Liver (tissue), 10 donors: ENCODE measurements at places on chromosomes 1 and 21.

DNA sequence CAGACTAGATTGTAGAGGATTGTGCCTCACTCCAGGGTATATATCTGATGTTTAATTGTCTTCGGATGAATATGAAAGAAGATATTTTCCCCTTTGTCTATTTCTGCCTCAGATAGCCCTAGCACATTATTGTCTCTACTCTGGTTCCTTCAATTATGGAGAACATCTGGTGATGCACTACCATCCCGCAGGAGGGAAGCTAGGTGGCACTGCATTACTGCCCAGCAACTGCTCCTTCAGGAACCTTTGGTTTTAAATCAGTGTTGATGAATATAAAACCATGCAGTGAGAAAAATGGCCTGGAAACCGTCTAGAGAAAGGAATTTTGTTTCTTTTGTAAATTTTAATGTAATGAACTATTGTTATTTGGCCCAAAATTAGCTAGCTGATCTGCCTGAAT, 68.5 kb downstream of the GPR88 start:
- no peak for DNase-seq

DNA sequence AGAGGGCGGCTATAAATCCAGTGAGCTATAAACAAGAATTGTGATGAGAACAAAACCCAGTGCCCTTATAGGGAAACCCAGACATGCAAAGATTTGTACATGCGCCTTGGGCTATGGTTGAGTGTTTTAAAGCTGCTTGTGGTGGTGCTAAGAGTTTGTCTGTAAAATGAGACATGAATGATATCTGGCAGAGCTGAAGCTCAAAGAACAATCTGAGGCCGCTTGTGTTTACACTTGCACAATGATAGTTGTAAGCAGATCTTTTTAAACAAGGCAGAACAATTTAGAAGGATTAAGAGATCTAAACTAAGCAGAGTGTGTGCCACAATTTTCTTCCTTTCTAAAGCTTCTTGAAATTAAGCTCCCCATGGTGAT, 80.4 kb upstream of the ADAMTS5 start:
- no peak for DNase-seq

- no peak for DNase-seq
These were observed 3.4 kb upstream of the ECE1 start for GRCh38 chr1:21293537-21294265.

- no peak for DNase-seq
These were observed 74.3 kb downstream of the SIPA1L2 start for GRCh38 chr1:232555494-232556210.

- DNase-seq = no peak
These were observed 35.3 kb upstream of the SOD1 start for GRCh38 chr21:31624181-31624580.

GRCh38 chr1:2072109-2072806, 22.0 kb downstream of the PRKCZ start:
- DNase-seq = no peak

- DNase-seq = no peak
These were observed 152.8 kb downstream of the PPP1R12B start for GRCh38 chr1:202501281-202501680.

DNA sequence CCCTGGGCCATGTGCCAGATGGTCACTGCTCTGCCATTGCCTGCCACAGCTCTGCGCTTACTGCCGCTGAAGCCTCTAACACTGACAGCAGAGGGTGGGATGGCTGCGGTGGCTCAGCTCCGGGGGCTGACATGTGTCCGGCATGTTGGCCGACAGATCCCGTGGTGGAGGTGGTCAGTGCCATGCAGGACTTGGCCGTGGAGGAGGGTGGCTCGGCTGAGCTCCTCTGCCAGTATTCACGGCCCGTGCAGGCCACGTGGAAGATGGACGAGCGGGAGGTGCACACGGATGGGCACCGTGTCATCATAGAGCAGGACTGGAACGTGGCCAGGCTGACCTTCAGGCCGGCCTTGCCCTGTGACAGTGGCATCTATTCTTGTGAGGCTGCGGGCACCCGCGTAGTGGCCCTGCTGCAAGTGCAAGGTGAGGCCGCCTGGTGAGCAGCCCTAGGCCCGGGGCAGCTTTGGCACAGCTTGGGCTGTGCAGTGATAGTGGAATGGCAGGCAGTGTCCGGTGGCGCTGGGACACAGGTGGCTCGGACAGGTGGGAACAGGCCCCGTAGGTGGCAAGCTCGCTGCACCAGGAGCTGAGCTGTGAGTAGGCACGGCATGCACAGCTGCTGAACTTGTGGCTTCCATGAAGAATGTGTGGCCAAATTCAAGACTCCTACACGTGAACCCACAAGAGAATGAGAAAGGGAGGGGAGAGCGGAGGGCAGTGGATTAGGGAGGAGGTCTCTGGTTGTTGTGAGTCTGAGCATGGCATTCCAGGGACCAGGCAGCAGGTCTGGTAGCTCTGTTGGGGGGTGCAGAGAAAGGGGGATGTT, 91.8 kb downstream of the TRIM11 start:
- no peak for DNase-seq

- no peak for DNase-seq
These were observed 192.9 kb upstream of the VAMP3 start for GRCh38 chr1:7578206-7578605.

- no peak for DNase-seq
These were observed 77.8 kb downstream of the ALPL start for GRCh38 chr1:21586846-21587601.

- DNase-seq = no peak
These were observed 13.9 kb downstream of the ASH1L start for GRCh38 chr1:155548706-155549105.

DNA sequence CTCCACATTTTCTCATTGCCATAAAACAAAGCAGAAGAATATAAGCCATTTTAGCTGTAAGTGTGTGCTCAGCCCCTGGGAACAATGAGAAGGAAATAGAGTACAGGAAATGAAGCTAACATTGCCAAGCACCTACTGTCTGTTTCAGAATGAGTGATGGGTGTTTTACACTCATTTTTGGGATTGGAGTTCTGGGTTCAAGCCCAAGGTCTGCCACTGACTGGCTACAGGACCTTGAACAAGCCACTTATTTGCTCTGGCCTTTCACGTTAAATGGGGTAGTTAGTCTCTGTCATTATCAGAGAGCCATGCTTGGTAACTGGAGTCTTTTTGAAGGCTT, 80.7 kb upstream of the KAZN start:
- DNase-seq = no peak

- DNase-seq = no peak
These were observed 60.0 kb upstream of the ATP5PO start for GRCh38 chr21:33975548-33976081.

GRCh38 chr1:30732277-30732996, 9.1 kb upstream of the MATN1 start:
- DNase-seq = no peak
